MCF 10A (cell line): ENCODE measurements at places on chromosomes 5 and 9.

DNA sequence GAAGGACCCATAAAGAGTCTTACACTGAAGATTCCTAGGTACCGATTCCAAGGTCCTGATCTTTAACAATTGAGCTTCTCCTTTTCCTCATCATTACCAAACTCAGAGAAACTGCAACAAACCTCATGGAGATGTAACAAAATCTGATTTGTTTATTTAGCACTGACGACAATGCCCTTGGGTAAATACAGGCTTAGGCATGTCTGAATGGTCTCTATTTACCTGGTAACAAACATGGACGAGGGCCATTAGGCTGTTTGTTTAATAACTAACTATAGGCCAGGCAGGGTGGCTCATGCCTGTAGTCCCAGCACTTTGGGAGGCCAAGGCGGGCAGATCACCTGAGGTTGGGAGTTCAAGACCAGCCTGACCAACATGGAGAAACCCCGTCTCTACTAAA is 333.3 kb downstream of the AGTPBP1 start:
- no peak for DNase-seq

GRCh38 chr9:98811051-98811650 is 3.7 kb downstream of the GALNT12 start:
- DNase-seq, result no peak

DNA sequence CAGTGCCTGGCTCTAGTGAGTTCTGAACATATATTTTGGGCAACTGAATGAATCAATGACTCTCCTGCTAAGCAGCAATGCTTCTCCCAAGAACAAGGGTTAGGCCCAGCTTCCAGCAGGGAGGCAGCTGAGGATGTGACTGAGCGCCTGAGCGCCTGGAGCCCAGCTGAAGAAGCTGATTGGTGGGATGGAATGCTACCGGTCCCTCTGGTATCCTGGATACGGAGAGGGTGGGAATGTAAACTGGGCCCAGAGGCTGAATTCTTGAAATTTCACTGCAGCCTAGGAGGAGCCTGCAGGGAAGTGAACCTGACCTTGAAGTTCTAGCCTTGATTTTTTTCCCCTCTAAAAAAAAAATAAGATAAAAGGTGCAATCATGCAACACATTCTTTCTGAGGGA is 43.2 kb downstream of the WWC1 start:
- DNase-seq, result no peak

GRCh38 chr5:82684165-82684564 is 393.0 kb downstream of the TMEM167A start:
- no peak for DNase-seq

DNA sequence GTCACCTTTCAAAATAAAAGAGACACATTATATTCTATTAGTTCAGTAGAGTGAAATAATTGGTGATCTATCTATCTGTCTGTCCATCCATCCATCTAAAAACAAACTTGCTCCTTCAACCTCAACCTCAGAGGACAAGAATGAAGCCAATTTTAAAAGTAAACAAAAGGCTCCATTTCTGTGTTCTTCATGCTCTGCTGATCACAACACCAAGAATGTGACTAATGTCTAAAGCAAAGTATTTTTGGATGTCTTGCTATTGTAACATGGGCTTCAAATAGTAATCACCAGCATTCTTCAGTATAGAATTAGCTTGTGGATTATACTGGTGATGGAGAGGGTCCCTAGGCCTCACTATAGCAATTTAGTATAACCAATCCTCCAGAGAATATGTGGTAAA is 1304.4 kb downstream of the MAT2B start:
- no peak for DNase-seq

DNA sequence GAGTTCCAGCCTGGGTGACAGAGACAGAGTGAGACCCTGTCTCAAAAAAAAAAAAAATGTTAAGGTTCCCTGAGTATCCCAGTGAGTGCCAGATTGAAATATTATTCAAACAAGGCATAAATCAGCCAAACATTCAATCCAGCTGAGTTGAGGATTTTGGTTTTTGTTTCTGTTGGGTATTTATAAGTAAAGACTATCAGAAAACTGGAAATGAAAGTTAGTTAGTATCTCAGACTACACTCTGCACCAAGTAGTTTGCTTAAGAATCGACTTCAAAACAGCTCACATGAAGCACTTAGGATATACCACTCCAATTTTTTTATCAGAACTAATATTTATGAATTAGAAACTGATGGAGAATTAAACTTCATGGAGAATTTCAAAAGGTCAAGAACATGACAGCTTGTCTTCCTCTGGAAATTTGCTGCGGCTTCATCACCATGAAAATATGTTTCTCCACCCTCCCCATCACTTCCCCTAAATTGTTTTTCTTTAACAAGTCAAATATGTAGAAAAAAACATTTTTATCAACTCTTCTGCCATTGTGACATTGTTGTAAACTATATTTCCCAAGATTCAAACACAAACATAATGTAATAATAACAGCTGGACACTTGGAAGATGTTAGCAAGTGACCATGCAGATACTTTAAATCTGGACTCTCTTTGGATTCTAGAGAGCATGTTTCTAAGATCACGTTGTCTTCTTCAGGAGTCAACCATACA is 110.0 kb upstream of the PTGER4 start:
- no peak for DNase-seq

- peak; percentile 96 for DNase-seq
These were observed 54.1 kb upstream of the ABL1 start for GRCh38 chr9:130780865-130781504.

DNA sequence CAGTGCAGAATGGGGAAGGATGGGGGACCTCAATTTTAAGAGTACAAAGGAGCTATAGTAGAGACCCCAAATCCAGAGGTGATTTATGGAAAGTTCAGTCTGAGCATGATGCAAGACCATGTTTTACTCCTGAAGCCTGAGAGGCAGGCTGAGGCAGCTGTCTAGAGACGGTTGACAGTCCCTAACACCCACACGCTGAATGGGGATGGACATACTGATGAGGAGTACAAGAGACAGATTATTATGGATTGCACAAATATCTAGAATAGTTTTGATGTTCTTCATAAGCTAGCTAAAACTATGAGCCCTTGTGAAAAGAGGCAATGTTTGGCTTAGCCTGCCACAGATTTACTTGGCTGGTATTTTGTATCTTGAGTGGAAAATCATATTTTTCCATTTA is 64.5 kb downstream of the PRR16 start:
- no peak for DNase-seq

- no peak for DNase-seq
These were observed 122.1 kb upstream of the COL5A1 start for GRCh38 chr9:134519375-134520070.

GRCh38 chr9:4413856-4414255 is 76.4 kb upstream of the SLC1A1 start:
- DNase-seq, result no peak

GRCh38 chr9:93205896-93206575 is 22.1 kb downstream of the WNK2 start:
- DNase-seq, result no peak

DNA sequence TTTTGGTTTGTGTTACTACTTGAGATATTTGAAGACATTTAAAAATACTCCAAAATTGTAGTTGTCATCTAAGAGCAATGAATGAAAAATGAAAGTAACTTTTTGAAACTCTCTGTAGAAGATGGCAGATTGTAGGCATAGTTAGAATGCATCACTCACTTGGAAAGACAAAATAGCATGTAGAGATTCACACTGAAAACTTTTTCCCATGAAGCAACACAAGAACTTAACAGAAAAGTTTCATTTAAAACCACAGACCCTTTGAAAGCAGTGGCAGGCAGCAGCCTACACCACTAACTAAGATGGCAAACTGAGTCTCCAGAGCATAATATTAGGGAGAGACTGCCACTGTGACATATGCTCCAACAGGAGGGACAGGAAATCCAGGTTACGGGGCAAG is 18.9 kb upstream of the FAM174A start:
- no peak for DNase-seq

DNA sequence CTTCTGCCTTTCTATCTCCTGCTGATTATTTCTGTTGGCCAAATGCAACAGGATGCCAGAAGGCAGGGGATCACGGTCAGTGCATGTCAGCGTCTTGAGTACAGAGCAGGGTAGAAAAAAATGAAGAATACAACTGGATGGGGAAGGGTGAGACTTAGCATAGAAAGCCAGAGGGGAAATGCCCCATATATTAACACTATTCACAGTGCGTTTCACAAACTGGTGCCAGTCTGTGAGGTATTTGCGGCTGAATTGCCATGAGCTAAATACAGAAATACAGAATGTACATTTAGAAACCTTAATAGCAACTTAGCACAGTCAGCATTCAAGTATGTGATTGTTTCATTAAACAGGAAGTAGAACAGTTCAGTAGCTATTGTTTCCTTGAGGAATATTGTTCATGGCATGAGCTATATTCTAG is 31.0 kb upstream of the SLC1A3 start:
- peak; percentile 65 for DNase-seq

GRCh38 chr9:132141948-132142594 is 19.8 kb upstream of the NTNG2 start:
- DNase-seq, result peak; percentile 52

- DNase-seq, result no peak
These were observed 27.9 kb downstream of the BICD2 start for GRCh38 chr9:92736563-92737215.

DNA sequence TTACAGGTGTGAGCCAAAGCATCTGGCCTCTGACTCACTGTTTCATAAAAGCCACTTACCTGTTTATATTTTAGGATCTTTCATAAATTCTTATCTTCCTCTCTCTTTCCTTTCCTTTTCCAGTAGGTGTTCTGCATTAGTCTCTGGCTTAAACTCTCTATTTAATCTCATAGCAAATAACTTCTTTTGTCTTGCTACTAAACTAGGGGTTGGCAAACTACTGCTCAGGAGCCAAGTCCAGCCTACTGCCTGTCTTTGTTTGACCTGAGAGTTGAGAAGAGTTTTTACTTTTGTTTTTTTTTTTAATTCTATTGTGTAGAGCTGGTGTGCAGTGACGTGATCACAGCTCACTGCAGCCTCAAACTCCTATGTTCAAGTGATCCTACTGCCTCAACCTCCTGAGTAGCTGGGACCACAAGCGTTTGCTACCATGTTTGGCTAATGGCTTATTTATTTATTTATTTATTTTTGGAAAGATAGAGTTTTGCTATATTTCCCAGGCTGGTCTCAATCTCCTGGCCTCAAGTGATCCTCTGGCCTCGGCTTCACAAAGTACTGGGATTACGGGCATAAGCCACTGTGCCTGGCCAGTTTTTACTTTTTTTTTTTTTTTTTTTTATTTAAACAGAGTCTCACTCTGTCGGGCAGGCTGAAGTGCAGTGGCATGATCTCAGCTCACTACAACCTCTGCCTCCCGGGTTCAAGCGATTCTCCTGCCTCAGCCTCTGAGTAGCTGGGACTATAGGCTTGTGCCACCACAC is 5.4 kb upstream of the NDFIP1 start:
- no peak for DNase-seq

DNA sequence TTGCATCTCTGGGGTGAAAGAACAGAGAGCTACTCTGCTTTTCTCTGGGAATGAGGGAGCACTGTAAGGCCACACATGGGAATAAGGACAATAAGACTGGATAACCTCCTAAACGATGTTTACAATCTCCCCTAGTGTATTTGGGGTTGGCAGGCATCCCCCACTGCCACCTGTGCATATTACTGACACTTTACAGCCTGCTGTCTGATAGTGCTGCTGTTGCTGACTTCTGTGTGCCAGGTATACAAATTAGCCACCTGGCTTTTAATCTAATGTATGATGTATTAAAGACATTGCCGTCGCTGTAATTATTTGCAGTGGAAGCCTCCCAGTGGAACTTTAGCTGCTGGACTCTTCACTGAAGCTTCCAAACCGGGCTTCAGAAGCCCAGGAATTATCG is 4.4 kb upstream of the SHISAL2B start:
- no peak for DNase-seq

DNA sequence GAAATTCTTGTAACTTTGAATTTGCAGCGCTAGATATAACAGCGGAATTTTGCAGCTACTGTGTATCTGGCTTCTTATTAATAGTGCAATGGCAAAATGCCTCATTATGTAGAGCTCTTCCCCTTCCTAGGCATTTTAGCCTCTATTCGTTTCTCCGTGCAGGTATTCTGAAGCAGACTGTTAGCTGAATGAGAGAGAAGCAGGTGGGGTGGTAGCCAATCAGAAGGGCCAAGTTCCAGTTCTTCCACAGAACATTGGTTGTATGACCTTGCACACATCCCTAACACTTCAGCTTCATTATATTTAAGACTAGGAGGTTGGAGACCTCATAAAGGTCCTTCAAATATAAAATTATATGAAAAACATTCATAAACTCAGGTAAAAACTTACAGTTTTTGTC is 1.2 kb upstream of the VPS13A start:
- DNase-seq, result no peak

DNA sequence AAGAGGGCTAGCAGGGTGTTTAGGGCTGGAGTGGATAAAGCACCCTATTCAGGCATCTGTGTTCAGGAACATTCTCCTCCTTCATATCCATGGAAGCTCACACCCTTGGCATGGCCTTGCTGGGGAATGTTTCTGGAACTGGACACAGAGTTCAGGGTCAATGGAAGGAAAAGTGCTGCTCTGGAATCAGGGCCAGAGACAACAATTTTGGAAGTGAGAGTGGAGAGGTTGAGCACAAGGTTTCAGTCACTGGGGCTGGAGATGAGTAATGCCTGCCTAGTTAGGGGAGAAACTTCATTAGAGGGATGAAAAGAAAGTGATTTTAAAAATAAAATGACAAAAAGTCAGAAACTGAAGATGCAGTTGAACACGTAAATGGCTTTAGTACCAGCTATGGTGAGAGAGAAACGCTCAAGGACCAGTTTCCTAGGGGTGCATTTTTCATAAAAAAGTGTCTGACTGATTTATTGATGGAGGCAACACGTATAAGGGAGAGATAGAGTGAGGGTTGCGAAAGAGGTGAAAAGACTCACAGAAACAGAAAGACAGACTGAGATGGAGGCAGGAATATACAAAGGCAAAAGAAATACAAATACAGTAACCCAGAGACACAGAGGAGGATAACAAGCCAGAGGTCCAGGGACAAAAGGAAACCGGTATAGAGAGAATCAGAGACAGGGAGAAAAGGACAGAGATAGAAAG is 8.0 kb upstream of the TNFSF15 start:
- no peak for DNase-seq

GRCh38 chr9:34642679-34643078 is 3.8 kb upstream of the GALT start:
- no peak for DNase-seq

- DNase-seq, result no peak
These were observed 22.3 kb downstream of the TRAF1 start for GRCh38 chr9:120904061-120904977.

GRCh38 chr5:1374679-1375055 is 29.8 kb upstream of the CLPTM1L start:
- DNase-seq, result peak; percentile 62

DNA sequence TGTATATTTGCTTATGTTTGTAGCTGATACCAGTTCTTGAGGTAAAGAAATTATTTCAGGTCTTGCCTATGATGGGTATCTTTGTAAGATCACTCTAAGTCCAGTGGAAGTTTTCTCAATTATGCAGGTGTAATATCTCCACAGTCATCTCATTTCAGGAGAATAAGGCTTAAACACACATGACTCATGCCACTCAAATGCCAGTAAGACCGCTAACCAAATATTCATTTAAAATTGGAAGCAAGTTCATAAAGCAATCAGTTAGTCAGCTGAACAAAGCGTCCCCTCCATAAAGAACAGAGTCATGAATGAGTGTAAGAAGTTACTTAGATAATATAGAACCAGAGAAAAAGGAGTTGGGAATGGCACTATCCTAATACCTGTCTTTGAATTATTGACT is 248.7 kb downstream of the LURAP1L start:
- peak; percentile 49 for DNase-seq
